Ascending aorta (tissue), 2 donors: ENCODE measurements at places on chromosomes 11 and 22.

- H3K4me3 ChIP-seq, result no peak overlapping the region
- no peaks in the 10 kb centered on the region for H3K36me3 ChIP-seq
- no peak overlapping the region for H3K27ac ChIP-seq
- peak; percentile 59 for DNase-seq
Observed at GRCh38 chr22:49659281-49659923, 168.3 kb downstream of the BRD1 start.

GRCh38 chr11:94519478-94520084, 7.3 kb downstream of the C11orf97 start:
- DNase-seq, result no peak
- no peaks in the 10 kb centered on the region for H3K4me1 ChIP-seq
- H3K27me3 ChIP-seq, result no peaks in the 10 kb centered on the region

DNA sequence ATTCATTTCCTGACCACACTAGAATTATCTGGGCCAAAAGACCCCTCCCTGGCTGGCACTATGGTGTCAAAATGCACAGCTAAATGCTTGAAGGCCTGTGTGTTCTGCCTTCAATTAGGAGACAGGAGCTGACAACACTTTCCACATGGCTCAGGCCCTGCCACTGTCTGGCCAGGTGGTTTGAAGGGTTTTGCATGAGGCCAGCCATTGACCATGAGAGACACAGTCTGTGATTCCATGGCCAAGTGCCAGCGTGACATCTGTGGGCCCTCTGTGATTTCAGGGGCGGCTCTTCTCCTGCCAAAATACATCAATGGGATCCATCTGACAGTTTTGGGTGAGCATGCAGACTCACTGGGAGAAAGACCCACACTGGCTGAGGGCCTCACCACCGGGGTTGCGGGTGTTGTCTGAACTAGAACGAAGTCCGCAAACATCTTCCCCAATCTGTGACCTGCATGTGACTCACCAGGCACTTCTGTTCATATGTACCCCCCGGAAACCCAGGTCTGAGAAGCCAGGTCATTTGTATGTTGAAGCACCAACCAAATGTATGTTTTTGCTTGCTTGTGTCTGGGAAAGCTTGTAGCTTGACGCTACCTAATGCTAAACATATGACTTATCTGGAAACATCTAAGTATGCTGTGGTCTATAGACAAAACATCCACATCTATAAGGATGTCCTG, 20.7 kb upstream of the NAV2 start:
- no peaks in the 10 kb centered on the region for H3K27me3 ChIP-seq
- H3K36me3 ChIP-seq, result no peaks in the 10 kb centered on the region
- no peak overlapping the region for H3K27ac ChIP-seq
- H3K4me1 ChIP-seq, result no peaks in the 10 kb centered on the region

GRCh38 chr11:26846227-26846626, 124.4 kb upstream of the SLC5A12 start:
- no peak overlapping the region for H3K4me3 ChIP-seq
- DNase-seq, result no peak
- H3K4me1 ChIP-seq, result peaks cover 13% of the 10 kb centered on the region
